ENCODE measurements at places on chromosomes 2 and 18. TPM values are rescaled to one million over a fixed set of nuclear protein-coding genes. Genes with fewer than 3 reads are reported as not detected.
A peak's percentile ranks its signal among the peaks of the same experiment; 100 is the strongest.

DNA sequence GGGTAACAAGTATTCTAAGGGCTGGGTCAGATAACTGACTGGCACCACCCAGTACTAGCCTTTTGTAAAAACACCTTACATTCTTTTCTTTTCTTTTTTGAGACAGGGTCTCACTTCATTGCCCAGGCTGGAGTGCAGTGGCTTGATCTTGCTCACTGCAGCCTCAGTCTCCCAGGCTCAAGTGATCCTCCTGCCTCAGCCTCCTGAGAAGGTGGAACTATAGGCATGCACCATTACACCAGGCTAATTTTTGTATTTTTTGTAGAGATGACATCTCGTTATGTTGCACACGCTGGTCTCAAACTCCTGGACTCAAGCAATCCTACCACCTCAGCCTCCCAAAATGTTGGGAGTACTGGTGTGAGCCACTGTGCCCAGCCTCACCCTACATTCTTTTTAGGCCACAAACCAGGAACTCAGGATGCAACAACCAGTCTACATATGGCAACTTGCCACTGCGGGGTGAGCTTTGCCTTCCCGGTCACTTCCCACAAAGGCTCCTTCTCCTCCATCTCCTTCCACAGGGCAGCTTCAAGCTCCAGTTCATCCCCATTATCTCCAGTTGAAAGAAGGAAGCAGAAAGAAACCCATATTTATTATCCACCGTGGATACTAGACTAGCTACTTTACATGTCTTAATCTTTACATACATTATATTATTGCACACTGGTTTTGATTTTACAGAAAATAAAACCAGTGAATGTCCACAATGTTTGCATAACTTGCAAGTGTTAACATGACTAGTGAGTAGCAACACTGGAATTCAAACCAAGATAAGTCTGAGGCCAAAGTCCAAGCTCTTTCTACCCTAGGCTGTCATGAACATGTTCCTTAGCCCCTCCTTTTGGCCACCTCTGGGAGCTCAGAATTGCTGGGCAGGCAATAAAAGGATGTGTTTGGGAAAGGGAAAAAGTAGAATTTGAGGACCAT, 23.7 kb upstream of the AP1S3 start:
- no peaks in the 10 kb centered on the region for H3K27me3 ChIP-seq
- no peaks in the 10 kb centered on the region for H3K36me3 ChIP-seq
- no peak for DNase-seq
- peak overlapping the region; percentile 14 for H3K27ac ChIP-seq

Gene ICA1L
- total RNA-seq, result 3.0 TPM

- H3K4me1 ChIP-seq, result no peaks in the 10 kb centered on the region
- no peaks in the 10 kb centered on the region for H3K27me3 ChIP-seq
- no peaks in the 10 kb centered on the region for H3K36me3 ChIP-seq
Measured at GRCh38 chr2:157470321-157470720, 26.4 kb upstream of the CYTIP start.

GRCh38 chr2:163077241-163077640, 238.7 kb upstream of the KCNH7 start:
- no peaks in the 10 kb centered on the region for H3K27me3 ChIP-seq
- no peak overlapping the region for H3K27ac ChIP-seq
- no peak overlapping the region for H3K4me3 ChIP-seq
- H3K36me3 ChIP-seq, result no peaks in the 10 kb centered on the region
- H3K4me1 ChIP-seq, result no peaks in the 10 kb centered on the region
- no peak for DNase-seq

DNA sequence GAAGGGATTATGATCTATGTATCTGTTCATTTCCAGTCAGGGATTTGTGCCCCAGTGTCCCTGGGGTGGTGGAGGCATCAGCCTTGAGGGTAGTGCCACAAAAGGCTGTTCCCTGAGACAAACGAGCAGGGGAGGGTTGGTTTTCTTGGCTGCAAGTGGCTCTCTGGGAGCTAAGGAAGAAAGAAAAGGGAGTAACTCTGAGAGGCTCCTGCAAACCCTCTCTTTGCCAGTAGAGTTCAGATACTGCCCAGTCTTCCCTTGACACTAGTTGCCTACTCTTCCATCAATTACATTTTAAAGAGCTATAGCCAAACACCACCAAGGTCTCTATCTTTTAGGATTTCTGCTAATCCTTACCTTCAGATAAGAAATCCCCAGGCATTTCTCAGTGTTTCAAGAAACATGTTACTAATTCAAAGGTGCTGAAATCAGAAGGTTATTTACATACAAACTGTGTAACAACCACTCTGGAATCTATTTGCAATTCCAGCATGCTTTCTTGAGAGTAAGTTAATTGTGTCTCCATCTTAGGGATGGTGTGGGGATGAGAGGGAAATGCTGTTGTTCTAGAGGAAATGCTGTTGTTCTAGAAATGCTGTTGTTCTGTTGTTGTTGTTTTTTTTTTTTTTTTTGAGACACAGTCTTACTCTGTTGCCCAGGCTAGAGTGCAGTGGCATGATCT, 18.7 kb upstream of the KCTD1 start:
- no peak overlapping the region for H3K4me3 ChIP-seq
- H3K36me3 ChIP-seq, result no peaks in the 10 kb centered on the region
- no peak for DNase-seq
- no peak overlapping the region for H3K27ac ChIP-seq
- no peaks in the 10 kb centered on the region for H3K27me3 ChIP-seq

DNA sequence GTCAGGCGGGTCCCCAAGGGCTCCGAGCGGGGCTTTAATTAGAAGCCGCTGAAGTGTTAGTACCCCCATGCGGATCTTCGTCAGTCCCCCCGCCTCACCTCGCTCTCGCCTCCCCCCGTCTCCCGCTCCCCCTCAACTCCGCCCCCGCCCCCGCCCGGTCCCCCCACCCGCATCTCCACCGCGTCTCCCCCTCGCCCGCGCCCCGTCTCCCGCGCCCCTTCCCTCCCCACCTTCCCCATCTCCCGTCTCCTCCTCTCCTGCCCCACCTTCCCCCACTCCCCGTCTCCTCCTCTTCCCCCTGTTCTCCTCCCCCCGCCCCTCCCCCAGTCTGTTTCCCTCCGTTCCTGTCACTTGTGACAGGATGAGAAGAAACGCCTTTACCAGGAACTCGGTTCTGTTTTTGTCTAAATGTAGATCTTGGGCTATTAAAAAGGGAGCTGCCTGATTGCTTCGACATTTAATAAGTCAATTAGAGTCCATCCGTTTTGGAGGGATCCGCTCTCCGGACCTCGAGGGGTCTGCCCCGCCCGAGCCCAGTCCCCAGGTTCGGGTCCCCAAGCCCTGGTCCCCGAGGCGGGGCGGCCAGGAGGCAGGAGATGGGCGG, 969 bp upstream of the ALKAL2 start:
- DNase-seq, result no peak
- H3K27me3 ChIP-seq, result peaks cover 17% of the 10 kb centered on the region
- H3K36me3 ChIP-seq, result no peaks in the 10 kb centered on the region
- H3K4me1 ChIP-seq, result peaks cover 28% of the 10 kb centered on the region
- peak overlapping the region; percentile 76 for H3K27ac ChIP-seq
- H3K4me3 ChIP-seq, result peak overlapping the region; percentile 65

Gene STPG4
- total RNA-seq, result 0.44 TPM

Gene NBAS
- 75.5 TPM for total RNA-seq

- no peak for DNase-seq
- no peak overlapping the region for H3K27ac ChIP-seq
- H3K36me3 ChIP-seq, result no peaks in the 10 kb centered on the region
- no peak overlapping the region for H3K4me3 ChIP-seq
- no peaks in the 10 kb centered on the region for H3K27me3 ChIP-seq
Measured at GRCh38 chr2:46769809-46770208, 145.8 kb downstream of the MCFD2 start.

DNA sequence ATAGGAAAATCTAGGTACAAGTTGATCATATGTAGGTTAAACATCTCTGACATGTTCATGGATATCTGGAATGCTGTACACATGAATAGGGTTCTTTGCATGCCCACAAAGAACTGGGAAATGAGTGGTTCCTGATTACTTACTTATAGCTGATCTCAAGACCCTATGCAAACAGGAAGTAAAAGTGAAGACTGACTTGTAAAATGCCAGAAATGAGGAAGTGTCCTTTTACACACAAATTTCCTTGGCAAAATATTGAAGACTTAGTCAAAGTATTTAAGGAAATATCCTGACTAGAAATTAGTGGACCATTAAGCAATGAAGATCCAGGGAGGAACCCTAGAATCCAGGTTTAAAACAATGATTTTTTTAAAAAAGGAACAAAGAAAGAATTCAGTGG, 203.7 kb upstream of the DLGAP1 start:
- H3K27me3 ChIP-seq, result no peaks in the 10 kb centered on the region
- no peaks in the 10 kb centered on the region for H3K4me1 ChIP-seq
- no peak overlapping the region for H3K4me3 ChIP-seq
- no peaks in the 10 kb centered on the region for H3K36me3 ChIP-seq
- H3K27ac ChIP-seq, result no peak overlapping the region

- no peak overlapping the region for H3K4me3 ChIP-seq
- H3K27me3 ChIP-seq, result no peaks in the 10 kb centered on the region
Measured at GRCh38 chr18:62498616-62499262, 24.1 kb upstream of the ZCCHC2 start.

GRCh38 chr2:162196638-162197037, 44.6 kb upstream of the GCG start:
- H3K27ac ChIP-seq, result no peak overlapping the region
- no peaks in the 10 kb centered on the region for H3K4me1 ChIP-seq
- H3K27me3 ChIP-seq, result no peaks in the 10 kb centered on the region
- no peaks in the 10 kb centered on the region for H3K36me3 ChIP-seq

GRCh38 chr18:74382481-74383017, 66.9 kb downstream of the C18orf63 start:
- H3K27ac ChIP-seq, result no peak overlapping the region
- no peaks in the 10 kb centered on the region for H3K27me3 ChIP-seq
- no peak overlapping the region for H3K4me3 ChIP-seq
- no peaks in the 10 kb centered on the region for H3K36me3 ChIP-seq
- no peaks in the 10 kb centered on the region for H3K4me1 ChIP-seq
- DNase-seq, result no peak

Gene ALPI
- not detected for total RNA-seq

Gene GAD1
- not detected for total RNA-seq

DNA sequence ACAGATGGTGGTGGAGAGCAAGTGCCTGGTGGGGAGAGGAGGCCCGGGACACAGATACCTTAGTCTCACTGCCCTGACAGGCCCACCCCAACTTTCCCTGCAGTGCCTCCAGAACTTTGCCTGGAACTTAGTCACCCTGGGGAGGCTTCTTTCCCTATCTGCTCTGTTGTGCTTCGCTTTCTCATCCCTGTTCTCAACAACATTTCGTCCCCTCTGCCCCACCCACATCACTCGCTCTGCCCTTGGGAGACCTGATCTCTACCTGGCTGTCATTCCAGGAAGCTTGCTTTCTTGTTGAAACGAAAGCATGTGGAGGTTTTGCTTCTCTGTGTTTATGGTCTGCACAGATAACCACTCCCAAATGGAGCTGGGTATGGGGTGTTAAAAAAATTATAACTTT, 93.8 kb downstream of the PRKCE start:
- no peaks in the 10 kb centered on the region for H3K27me3 ChIP-seq
- H3K27ac ChIP-seq, result peak overlapping the region; percentile 58
- H3K36me3 ChIP-seq, result no peaks in the 10 kb centered on the region
- DNase-seq, result no peak
- H3K4me3 ChIP-seq, result no peak overlapping the region

Gene OSR1
- 9.8 TPM for total RNA-seq

Measured in upper lobe of left lung (tissue), 6 donors.